Anterior cingulate cortex (tissue), 58 donors: ENCODE measurements at places on chromosomes 1 and 21.

GRCh38 chr1:15975358-15975804, 520 bp downstream of the ZBTB17 start:
- no peak for DNase-seq

GRCh38 chr1:151060007-151060656, at the start of gene MLLT11:
MLLT11 (plus strand) TSS chr1:151060397; CDS start chr1:151067225, 6,828 bp downstream.
- peak; percentile 41 for DNase-seq

GRCh38 chr1:178361847-178362246, 134.9 kb downstream of the CLEC20A start:
- no peak for DNase-seq

DNA sequence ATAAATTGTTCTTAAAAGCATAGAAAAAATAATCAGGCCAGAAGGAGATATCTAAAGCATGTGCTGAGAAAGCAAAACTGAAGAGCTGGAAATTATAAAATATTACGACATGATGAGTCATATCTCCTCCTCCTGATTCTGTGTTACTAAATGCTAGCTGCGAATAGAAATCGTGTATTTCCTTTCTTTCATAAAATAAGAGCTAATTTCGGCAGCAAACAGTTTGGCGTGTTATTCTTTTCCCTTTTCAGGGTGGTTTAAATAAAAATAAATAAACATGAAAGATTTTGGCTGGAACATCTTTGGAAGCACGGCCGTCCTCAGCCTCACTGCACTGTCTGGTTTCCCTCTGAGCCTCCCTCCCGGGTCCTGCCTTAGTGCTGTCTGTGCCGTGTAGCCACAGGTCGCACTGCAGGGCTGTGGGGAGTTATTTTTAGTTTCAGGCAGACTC, 56.0 kb downstream of the ADARB1 start:
- no peak for DNase-seq

DNA sequence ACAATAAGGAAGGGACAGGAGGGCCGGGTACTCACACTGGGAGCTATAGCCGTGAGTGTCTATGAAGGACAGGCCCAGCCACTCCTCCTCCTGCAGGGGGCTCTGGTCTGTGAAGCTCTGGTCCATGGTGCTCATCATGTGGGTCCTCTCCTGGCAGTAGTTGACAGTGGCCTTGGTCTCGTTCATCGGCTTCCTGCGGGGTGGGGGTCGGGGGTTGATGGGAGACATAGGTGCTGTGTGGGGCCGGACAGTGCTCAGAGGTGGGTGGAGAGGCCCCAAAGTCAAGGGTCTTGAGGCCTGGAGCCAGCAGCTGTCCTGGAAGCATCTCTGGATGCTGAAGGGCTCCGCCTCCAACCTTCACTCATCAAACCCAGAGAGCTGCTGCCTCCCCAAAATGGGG, 260.4 kb downstream of the PTPRU start:
- no peak for DNase-seq

DNA sequence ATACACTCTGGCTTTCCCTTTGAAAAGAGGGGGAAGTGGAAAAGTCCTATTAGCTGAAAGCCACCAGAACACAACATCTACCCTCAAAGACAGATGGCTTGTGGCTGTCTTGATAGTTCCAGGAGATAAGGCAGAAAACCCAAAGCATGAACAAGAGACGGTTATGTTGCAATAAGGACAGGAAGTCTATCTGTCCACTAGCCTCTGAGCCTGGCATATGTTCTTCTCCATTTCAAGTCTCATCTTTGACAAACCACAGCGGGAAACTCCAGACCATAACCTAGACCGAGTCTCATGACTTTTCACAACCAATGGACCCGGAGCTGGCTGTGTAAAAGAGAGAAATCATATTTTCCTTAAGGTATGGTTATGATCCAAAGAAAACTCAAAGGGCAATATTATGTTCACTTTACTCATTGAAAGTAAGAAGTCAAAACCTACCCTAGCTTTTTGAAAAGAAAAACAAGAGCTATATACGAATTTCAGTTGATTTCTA, 33.8 kb downstream of the DUSP10 start:
- peak; percentile 37 for DNase-seq

DNA sequence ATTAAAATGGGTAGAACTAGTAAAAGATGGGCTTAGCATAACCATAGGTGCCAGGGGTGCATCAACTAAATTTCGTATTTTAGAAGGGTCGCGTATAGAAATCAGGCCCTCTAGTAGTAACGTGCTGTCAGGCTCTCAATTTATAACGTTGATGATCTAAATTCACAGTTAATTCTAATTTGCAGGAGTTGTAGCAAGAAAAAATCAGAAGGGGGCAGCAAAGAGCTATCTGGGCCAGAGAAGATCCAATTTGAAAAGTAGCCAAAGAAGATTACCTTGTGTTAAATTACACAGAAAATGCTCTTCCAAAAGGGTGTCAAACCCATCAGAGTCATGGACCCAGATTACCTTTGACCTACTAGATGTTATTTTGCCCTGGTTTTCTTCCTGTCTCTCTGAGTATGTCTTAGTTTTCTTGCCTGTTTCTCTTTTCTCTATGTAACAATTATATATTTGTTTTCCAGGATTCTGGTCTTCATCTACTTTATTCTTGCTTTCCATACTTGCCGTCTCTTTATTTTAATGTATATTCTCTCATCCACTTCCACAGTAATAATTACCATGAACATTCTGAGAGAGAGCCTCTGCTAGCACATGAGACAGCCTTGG, 1030.9 kb downstream of the AMY1C start:
- DNase-seq = no peak

GRCh38 chr21:26351661-26352060, 181.1 kb upstream of the APP start:
- DNase-seq = no peak

DNA sequence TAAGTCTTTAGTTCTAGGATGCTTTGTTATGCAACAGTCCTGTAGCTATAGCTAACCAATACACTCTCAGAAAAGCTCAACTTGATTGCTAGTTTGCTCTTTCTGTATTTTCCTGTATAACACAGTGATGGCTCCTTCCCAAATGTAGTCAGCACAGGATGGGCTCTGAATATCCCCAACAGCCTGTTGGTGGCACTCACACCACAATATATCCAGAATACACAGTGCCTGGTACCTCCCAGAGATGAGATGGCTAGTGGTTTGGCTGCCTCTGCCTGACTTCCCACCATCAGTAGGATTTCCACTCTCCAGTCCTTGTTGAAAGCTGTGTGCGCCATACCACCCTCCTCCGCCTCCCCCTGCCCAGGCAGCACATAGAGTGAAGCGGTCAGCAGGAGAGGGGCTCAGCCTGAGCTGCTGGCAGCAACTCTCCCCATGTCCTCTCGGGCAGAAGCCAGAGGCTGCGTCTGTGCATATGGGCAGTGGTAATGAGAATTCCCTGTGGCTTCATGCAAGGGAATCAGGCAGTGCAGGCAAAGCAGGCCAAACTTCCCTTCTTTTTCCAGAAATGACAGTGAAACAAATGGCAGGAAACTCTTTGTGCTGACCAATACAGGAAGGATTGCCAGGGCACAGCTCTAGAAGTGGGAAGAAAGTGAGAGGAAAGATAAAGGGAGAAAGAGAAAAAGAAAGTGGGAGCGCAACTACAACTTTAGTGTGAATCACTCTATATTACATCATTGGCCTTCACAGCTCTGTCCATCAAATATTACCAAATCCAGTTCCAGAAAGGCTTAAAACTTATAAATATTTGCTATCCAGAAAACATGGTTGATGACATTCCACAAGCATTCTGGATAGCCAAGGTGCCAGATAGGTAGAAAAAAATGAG, 49.7 kb downstream of the LMX1A start:
- no peak for DNase-seq
